ENCODE measurements at places on chromosomes 4 and X.

GRCh38 chrX:77894921-77895886 lies at the start of gene MAGT1:
Gene MAGT1, minus strand, starts transcription at chrX:77895435. Its CDS starts 25 bp downstream, at chrX:77895410.
- ATAC-seq: peak; percentile 99

DNA sequence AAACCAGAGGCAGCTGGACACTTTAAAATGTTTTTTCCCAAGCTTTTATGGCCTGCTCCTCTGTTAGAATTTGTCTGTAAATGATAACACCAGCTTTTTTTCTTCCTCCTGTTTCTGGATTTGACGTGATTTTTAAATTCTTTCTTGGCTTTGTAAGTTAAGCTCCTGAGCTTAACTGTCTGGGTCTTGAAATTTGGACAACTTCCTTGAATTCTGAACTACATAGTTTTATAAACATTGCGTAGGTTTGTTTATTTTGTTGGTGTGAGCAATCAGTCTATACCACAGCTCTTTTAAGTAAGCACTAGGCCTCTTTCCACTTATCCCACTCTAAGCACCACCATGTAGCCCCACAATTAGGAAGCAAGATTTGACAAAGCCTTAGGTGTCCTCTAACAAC lies 144.4 kb upstream of the GUCY1A1 start:
- ATAC-seq: no peak

GRCh38 chrX:32744921-32745320 lies 466.4 kb downstream of the DMD start:
- no peak for ATAC-seq

GRCh38 chrX:17531500-17531899 lies 156.5 kb downstream of the NHS start:
- ATAC-seq: no peak

DNA sequence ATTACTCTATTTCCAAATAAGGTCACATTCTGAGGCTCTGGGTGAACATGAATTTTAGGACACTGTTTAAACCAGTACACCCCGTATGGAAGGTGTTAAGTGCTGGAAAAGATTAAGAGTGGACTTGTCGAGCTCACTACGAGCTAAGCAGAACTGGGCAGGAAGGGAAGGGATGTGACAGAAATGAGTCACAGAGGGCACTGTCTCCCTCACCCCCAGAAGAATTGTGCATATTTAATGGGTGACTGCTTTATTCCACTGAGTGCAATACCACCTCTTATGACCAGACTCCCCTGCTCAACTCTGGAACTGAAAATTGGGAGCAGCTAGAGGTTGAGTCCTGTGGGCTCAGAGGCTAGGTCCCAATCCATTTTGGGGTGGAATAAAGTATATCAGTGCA lies 187.4 kb upstream of the RPS6KA3 start:
- no peak for ATAC-seq

DNA sequence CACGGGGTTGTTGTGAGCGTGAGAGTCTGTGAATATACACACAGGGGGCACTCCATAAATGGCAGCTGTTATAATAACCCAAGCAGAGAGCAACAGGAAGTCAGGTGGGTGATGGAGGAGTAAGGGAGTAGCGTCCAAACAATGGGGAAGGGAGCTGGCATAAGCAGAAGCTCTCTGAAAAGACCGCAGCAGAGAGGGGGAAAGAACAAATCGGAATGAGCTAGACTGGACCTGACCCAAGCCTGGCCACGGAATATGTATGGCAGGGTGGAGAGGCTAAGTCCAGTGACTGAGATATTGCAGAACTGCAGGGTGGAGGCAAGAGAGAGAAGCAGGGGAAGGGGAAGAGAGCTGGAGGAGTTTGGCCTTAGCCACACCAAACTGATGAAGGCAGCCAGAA lies 6.5 kb upstream of the GJB1 start:
- no peak for ATAC-seq

DNA sequence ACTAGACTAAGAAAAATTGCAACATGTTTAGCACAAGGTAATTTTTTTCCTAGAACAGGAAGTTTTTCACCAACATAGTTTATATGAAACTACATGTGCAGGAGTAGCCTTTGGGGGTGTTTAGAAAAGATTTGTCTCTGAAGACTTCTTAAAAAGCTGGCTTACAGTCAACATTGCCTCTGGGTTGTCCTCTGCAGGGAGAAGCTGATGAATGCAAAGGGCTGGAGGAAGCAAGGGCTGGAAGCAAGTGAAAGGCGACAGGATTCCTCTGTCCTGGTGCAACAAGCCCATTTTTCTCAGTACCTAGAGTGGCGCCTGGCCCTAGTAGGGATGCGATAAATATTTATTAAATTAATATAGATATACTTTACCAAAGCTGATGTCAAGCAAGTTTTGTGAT lies 180.3 kb upstream of the LCORL start:
- no peak for ATAC-seq

GRCh38 chr4:77578145-77578544 lies 27.5 kb upstream of the CXCL13 start:
- no peak for ATAC-seq

GRCh38 chrX:67720344-67720743 lies 176.5 kb downstream of the AR start:
- no peak for ATAC-seq

DNA sequence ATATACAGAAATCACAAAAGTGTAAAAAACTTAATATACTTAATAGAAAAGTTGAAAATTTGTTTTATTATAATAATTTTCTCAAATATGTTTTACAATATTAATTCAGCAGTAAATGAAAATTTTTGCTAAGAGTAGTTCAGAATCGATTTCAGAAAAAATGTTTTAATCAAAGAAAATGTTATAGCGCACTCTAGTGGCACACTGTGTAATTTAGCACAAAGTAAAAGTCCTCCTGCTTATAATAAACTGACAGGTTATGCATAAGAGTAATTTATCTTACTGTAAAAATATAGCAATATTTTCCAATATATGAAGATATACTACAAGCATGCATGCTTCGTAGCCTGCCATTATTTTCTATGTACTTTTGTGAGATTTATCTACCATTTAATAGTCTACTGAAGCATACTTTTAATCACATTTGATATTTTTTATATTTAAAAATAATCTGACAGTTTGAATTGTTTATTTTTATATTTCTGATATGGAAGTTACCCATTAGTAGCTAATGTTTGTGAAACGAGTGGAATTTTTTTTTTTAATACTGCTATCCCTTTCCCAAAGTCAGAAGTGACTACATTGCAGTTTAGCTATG lies 217.9 kb upstream of the KLHL4 start:
- no peak for ATAC-seq

DNA sequence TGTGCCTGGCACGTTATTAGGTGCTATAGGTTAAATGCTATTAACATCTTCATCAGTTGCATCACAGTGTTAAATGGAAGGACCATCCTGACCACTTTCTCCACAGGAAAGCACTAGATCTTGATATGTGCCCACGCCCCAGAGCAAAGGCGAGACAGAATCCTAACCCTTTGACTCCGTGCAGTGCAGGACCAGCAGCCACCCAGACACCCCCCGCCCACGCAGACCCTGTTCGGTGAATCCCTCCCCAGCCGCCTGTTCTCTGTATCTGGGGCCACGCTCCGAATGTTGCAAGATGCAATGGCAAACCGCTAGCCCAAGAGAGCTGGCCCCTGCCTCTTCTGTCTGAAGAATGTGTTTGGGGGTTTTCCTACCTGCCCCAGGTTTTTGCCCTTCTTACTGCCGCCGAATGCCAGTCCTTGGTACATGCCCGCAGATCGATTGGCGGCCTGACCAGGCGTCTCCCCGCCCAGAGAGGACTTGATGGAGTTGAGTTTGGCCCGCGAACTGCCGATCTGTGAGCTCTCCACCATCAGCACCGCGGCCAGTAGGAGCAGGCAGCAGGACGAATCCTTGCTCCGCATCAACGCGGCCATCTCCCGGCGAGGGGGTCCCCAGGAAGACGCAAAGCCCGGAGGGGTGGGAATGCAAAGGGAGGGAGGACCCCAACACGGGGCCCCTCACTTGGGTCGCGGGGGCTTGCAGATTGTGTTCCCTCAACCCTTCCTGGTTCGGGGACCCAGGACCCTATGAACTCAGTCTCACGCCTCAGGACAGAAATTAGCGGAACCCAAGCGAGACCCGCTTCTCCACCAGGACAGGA lies 906 bp downstream of the DKK2 start:
- ATAC-seq: no peak

- ATAC-seq: no peak
These were observed 28.6 kb downstream of the NUDT10 start for GRCh38 chrX:51361251-51361650.

- ATAC-seq: no peak
These were observed 60.8 kb downstream of the USP9X start for GRCh38 chrX:41145920-41146608.

DNA sequence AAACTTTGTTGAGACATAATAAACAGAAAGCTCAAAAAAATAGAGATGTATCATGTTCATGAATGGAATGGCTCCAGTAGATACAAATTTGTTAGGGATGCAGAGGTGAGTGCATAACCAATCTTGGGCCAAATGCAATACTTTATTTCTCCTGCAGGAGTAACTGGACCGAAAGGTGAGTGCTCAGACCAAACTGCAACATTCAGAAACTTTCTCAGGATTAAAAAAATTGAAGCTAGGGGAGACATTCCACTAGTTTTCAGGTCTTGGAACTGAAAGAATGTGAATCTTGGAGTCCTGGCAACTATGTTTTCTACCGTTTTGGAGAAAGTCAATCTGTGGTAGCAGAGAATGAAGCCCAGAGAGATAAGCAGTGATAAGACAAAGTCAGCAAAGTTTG lies 21.2 kb upstream of the LCORL start:
- no peak for ATAC-seq

GRCh38 chrX:112844250-112844649 lies 3.6 kb upstream of the AMOT start:
- ATAC-seq: no peak

GRCh38 chrX:47623540-47624027 lies 3.9 kb upstream of the SYN1 start:
- ATAC-seq: no peak

DNA sequence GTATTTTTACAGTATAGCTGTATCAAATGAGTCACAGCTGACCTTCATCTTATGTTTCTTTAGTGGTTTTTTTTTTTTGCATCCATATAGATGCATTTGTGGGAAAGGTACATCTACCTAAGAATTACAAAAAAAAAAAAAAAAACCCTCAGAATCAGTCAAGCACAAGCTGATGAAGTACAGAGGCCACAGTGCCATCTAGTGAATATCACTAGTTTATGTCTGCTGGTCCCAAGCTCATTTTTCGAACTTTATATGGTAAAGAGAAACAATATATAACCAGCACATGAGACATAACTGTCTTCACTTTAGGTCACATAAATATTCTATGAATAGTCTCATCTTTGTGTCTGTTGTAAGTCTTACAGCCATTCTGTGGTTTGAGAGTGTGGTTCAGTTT lies 220.1 kb downstream of the DLG3 start:
- ATAC-seq: no peak

DNA sequence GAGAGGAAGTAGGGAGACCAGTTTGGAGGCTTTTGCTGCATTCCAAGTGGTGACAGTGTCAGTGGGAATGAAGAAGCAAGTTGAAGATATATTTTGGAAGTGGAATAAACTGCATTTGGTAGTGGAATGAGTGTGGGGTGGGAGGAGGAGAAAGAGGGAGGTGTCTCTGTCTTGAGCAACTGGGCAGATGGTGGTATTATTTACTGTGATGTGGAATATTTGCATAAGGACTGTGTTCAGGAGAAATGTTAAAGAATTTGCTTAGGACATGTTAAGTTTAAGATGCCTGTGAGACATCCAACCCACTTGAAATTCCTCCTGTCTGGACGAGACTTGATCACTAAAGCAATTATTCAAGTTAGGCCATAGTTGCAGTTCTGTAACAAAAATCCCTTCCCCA lies 448.9 kb upstream of the AMOT start:
- no peak for ATAC-seq

DNA sequence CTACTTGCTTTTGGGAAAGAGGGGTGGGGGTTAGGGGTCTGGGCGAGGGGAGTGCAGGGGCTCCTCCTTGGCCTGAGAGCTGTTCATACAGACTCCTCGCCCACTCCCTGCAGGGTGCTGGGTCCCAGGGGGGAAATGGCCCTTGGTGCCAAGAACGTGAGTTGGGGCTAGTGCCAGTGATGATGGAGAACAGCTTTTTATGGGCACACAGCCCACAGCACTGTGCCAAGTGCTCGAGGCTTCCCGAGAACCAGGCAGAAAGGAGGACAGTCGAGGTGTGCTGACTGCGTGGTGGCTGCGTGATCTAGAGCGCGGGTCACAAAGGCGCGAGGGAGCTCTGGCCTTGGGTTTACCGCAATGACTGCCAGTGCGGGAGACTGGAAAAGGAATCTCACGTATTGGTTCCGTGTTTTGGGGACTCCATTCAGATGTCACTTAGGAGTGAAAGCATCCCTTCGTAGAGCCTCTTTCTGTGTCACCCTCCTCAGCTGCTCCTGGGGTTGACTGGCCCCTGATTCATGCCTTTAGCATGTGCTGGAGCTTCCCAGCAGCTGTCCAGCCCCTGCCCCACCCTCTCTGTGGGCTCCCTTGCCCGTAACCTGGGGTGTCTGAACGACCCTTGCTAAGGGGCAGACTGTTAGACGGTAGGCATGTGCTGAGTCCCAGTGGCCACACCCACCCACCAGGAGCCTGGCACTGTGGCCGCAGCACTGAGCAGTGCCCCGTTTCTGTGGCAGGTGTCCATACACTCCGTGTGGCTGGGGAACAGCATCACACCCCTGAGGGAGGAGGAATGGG lies 20.9 kb upstream of the MSANTD1 start:
- no peak for ATAC-seq

DNA sequence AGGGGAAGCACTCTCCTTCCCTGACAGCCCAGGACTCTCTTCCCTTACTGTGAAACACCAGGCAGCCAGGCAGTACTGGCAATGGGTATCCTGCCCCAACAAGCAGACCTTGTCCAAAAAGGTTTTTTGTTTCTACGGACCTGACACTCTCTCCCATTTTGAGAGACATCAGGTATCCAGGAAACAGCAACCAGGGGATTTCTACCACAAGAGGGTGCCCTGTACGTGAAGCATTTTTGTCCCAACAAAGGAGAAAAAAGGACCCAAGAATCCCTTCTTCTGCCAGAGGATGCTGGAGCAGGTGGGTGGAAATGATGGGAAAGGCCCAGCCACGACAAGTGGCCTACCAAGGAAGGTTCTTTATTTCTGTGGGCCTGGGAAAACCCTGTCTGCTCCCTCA lies 65.7 kb upstream of the FGF13 start:
- no peak for ATAC-seq

DNA sequence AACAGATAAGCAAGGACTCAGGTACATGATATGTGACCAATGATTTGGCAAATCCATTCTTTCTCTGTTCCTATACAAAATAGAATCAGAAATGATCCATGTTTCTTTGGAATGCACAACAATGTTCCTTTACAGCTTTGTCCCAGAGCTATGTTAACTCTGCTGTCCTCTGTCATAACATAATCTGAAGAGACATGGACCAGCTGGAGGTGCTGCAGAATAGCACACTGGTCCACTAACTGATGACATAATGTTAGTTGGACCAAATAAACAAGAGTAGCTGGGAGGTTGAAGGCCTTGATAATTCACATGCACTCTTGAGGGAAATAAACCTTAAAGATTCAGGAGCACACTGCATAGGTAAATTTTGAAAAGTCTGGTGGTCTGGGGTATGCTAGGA lies 23.0 kb upstream of the DHX15 start:
- ATAC-seq: no peak
